Pericardium fibroblast (primary cell): ENCODE measurements at places on chromosomes 12 and 14. TPM values are rescaled to one million over a fixed set of nuclear protein-coding genes. Genes with fewer than 3 reads are reported as not detected.

The RFX4 gene
- not detected in 2 replicates for total RNA-seq

The CLEC4D gene
- total RNA-seq = not detected in 2 replicates

The TAS2R30 gene
- total RNA-seq = 0.12 and 0.26 TPM in 2 replicates

The SUDS3 gene
- total RNA-seq = 17.7 and 62.6 TPM in 2 replicates

The HOXC11 gene
- not detected in 2 replicates for total RNA-seq

The FLVCR2 gene
- 2.1 and 2.2 TPM in 2 replicates for total RNA-seq

The CLEC2A gene
- not detected in 2 replicates for total RNA-seq

The TRAFD1 gene
- total RNA-seq = 24.6 and 40.1 TPM in 2 replicates

The KRT77 gene
- total RNA-seq = not detected in 2 replicates
